ENCODE measurements at places on chromosomes 12 and 14.

- no peak for DNase-seq
Observed at GRCh38 chr12:19616781-19617180, 177.5 kb downstream of the AEBP2 start.

DNA sequence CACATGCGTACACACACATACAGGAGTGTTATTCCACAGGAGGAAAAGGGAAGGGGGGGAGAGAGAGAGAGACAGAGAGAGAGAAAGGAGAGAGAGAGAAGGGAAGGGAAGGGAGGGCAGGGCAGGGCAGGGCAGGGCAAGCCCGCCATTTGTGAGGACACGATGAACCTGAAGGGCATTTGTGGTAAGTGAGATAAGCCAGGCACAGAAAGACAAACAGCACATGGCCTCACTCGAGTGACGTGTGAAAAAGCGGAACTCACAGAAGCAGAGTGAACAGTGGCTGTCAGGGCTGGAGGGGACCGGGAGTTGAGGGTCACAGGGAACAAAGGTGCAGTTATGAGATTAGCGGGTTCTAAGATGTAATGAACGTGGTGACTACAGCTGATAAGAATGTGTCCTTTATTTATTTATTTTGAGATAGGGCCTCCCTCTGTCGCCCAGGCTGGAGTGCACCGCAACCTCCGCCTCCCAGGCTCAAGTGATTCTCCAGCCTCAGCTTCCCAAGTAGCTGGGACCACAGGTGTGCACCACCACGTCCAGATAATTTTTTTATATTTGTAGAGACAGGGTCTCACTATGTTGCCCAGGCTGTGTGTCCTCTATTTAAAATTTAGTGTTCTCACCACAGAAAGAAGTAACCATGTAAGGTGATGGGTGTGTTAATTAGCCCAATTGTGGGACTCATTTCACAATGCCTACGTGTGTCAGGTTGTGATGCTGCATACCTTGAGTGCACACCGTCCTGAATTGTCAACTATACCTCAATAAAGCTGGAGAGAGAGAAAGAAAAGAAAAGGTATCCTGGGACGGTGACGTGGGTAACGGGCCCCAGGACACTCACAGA lies 18.7 kb upstream of the FBRSL1 start:
- DNase-seq, result no peak

- DNase-seq, result no peak
Observed at GRCh38 chr12:110050927-110051326, 2.6 kb upstream of the C12orf76 start.

- no peak for DNase-seq
Observed at GRCh38 chr14:23482823-23483148, 13.3 kb downstream of the NGDN start.

DNA sequence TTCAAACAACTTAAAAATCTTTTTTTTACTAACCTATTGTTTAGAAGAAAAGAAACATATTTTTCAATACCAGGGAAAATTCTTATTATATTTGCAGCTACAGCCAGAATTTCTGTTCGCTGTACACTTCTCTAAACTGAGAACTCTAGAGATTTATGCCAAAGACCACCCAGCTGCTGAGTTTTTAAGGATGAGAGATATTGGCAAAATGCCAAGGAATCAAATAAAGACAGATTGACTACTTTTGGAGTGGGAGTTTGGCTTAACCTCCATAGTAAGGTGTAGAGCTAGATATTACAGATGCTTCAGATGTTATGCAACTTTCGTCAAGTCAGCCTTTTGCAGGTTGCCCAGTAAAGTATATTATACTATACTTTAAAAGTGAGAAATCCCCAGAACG lies 71.8 kb downstream of the TTLL5 start:
- DNase-seq, result no peak

GRCh38 chr12:48356041-48356768 lies 5.5 kb upstream of the ZNF641 start:
- no peak for DNase-seq

DNA sequence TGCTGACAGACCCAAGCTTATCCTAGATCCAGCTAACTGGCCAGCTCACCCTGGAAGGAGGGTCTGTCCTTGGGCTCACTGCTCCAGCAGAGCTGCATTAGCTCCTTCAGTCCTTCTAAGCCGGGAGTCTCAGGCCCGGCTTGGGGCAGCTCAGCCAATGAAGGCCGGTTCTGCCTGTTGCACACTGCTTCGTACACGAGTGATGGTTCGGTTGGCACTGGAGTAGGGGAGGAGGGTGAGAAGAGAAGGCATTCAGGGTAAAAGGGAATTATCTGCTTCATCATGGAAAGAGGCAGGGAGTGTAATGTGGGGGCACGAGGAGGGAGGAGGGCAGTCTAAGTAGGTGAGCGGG lies 2.0 kb downstream of the RIPK3 start:
- no peak for DNase-seq

DNA sequence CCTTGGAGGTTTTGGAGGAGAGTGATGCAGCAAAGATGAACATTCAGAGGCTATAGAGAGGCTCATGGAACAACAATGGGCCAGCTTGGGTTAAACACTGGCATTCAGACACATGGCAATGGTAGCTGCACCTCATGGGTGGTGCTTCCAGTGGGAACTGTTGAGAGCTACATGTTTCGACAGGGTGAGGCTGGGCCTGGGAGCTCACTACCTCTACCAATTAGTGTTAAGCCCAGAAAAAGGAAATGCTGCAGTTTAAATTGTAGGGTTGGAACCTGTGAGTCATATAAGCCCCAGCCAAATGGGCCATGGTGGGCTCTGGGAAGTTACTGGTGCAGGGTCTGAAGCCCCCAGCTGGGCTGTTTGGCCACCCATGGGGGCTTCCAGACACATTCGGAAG lies 279.7 kb downstream of the ZFP36L1 start:
- no peak for DNase-seq

GRCh38 chr12:121711361-121712189 lies 977 bp upstream of the TMEM120B start:
- DNase-seq, result no peak

DNA sequence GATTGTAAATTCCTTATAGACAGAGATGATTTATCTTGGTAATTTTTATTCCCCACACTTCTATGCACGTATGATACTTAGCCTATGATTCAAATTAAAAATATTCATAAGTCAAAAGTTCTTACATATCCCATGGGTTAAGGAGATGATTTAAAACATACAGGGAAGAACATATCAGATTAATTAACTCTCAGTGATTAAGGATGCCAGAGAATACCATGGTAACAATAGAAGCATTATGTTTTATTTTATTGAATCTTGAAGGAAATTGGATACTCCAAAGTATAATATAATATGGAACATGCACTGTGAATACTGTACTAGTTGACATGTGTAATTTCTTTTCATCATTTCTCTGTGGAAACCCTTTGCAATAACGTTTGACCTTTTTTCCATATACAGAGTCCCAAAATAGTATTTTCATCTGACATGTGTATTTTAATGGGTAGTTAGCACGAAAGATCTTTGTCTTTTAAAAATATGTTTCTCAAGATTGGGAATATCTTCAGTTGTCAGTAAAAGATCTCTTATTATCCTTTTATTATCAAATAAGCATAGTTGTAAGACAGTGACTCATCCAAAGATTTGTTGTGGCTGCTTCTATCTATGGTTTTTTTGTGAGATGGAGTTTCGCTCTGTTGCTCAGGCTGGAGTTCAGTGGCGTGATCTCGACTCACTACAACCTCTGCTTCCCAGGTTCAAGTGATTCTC lies 166.7 kb downstream of the RAD51B start:
- no peak for DNase-seq

- no peak for DNase-seq
Observed at GRCh38 chr12:12094481-12094880, 23.7 kb downstream of the BCL2L14 start.

DNA sequence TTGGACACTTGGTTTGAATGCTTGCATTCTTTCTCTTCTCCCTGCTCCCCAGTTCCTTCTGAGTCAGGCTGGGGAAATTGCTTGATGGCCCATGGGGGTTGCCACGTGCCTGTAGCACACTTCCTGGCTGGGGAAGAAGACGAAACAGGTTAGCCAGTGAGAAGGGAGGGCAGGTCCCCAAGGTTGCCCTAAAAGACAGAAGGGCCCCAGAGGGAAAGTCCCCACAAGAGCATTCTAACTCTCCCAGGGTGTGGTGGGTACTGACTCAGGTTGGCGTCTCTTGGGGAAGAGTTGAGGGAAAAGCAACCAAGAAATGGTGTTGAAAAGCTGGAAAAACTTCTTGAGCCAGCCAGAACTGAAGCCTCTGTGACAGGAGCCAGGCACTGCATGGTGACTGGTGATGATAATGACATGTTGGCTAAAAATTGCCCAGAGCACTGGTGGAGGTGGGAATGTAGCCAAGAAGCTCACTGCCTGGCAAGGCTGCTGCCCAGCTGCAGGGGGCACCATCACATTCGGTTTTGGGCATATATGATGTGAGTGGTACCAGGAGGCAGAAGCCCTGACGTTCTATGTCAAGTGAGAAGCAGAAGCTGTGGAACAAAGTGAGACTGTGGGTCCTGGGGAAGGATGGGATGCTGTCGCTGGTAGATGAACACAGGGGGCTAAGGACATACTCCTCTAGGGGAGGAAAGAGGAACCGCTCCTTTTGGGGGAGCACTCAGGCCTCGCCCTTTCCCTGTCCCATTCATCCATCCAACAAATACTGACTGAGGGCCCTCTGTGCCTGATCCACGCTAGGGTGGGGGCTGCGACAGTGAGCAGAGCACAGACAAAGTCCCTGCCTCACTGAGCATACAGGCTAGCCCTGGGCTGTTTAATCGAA lies 8.1 kb upstream of the RABGGTA start:
- DNase-seq, result no peak

DNA sequence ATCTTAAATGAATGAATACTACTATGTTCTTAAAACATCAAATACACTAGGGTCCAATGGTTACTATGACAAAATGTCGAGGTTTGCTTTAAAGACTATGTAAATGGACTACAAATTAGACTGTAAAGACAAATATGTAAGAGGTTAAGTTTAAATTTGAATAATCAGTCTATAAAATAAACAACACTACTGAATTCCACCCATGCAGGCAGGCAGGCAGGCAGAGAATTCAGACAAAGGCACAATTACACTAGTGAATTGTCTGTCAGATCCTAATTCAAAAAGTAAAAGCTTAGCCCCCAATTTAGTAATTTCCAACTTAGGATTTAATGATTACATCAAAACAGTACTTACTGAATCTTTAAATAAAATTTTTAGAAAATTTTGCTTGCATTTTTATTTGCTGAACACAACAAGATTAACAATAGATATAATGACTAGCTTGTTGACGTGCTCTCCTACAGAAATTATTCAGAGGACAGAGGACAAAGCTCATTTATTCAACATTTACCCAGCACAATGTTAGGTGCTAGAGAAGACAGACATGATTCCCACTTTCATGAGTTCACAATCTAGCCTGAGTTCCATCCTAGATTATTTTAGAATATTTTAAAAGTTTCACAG lies 97.4 kb downstream of the CDK17 start:
- DNase-seq, result no peak

- DNase-seq, result no peak
Observed at GRCh38 chr14:58863661-58864345, 226.0 kb downstream of the DACT1 start.

DNA sequence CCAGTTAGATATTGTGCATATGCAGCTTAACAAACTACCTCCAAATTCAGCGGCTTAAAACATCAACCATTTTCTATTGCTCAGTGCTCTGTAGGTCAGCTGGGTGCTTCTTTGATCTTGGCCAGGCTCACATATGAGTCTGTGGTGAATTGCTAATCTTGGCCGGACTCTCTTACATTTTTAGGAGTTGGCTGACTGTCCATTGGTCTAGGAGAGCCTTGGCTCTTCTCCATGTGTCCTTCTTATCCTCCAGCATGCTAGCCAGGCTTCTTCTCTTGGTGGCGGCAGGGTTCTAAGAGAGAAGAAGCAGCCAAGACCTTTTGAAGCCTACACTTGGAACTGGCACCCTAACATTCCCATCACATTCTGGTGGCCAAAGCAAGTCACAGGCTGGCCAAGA lies 174.3 kb upstream of the PWP1 start:
- DNase-seq, result no peak

DNA sequence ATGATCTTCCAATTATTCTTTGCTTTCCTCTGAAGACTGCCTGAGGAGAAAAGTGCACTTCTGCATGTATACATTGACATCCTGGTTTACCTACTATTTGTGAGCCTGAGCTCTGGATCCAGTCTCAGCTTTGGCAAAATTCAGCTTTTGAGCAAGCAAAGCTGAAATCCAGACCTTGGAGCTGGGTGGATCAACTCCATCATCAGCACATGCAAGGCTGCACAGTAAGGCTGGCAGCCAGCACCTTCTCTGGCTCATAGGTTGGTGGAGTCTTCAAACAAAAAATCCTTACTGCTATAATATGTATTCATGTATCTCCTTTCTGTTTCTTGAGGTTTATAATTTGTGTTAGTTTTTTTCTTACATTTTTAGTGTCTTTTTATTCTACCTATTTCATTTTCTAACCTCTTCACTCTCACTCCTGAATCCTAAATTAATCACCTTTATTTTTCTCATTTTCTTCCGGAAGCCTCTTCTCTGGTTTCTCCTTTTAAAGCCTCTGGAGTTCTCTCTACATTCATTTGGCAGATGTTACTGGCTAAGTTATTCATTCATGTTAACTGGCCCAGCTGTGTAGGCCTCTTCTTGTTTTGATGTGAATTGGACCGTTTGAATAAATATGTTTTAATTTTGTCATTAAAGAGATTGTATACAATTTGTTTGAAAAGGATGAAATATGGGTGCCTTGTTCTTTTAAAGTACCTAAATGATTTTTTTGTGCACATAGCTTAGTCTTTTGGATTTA lies 224.8 kb downstream of the DACT1 start:
- no peak for DNase-seq

DNA sequence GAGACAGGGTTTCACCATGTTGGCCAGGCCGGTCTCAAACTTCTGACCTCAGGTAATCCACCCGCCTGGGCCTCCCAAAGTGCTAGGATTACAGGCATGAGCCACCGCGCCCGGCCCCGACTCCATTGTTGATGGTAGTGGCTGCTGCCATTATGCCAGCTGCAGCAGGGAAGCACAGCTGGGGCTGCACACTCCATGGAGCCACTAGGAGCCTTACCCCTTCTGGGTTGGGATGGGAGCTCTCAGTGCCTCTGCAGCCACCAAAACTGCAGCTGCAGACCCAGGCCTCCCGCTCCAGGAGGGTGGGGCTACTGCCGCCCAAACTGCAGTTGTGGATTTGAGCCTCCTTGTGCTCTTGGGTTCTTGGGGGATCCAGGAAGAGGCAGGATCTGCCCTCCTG lies 25.9 kb downstream of the TCHP start:
- no peak for DNase-seq

DNA sequence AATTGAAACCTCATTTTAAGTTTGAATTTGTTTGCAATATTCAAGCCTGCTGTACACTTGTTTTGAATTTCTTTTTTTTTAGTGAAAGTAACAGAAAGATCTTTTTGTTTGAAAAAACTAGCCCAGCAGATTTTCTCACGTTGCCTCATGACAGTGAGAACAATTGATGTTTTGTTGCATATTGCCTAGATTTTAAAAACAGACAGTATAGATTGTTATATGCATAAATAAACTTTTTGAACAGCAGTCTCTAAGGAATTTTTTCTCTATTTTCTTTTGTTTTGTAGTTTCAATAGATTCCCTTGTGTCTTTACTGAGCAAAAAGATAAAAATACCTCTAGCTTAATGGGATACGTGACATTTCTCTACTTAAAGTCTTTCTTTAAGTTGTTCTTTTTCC lies 15.4 kb downstream of the OR6C6 start:
- DNase-seq, result no peak

GRCh38 chr14:20295067-20295466 lies 10.7 kb downstream of the TTC5 start:
- no peak for DNase-seq

GRCh38 chr12:25482625-25483024 lies 70.5 kb downstream of the LMNTD1 start:
- no peak for DNase-seq
